Tongue (tissue), 3 donors: ENCODE measurements at places on chromosomes 2 and 18. TPM values are rescaled to one million over a fixed set of nuclear protein-coding genes. Genes with fewer than 3 reads are reported as not detected.

The VIT gene
- total RNA-seq: 23.1 TPM

The PLEKHH2 gene
- total RNA-seq: 26.0 TPM

The SFTPB gene
- total RNA-seq: 21.7 TPM

The SLC14A1 gene
- 4.0 TPM for total RNA-seq

The TMEM247 gene
- total RNA-seq: not detected

The HNRNPA3 gene
- 127 TPM for total RNA-seq

The PROM2 gene
- total RNA-seq: 12.6 TPM

The ZSWIM2 gene
- total RNA-seq: not detected

The L3MBTL4 gene
- 6.5 TPM for total RNA-seq

The C2orf66 gene
- total RNA-seq: not detected

The NLRC4 gene
- total RNA-seq: 1.7 TPM

The CELF4 gene
- 0.51 TPM for total RNA-seq

The GKN2 gene
- total RNA-seq: not detected

The PAX3 gene
- 4.8 TPM for total RNA-seq

The ALK gene
- 0.41 TPM for total RNA-seq

The IL36RN gene
- 5.6 TPM for total RNA-seq

The BOLL gene
- 2.8 TPM for total RNA-seq
